ENCODE measurements at places on chromosomes 3 and 15. TPM values are rescaled to one million over a fixed set of nuclear protein-coding genes. Genes with fewer than 3 reads are reported as not detected.
A peak's percentile ranks its signal among the peaks of the same experiment; 100 is the strongest.

LRRIQ4 gene
- total RNA-seq = not detected

RARB gene
- total RNA-seq = 1.8 TPM

LINGO1 gene
- 0.78 TPM for total RNA-seq

EOGT gene
- total RNA-seq = 15.6 TPM

DNA sequence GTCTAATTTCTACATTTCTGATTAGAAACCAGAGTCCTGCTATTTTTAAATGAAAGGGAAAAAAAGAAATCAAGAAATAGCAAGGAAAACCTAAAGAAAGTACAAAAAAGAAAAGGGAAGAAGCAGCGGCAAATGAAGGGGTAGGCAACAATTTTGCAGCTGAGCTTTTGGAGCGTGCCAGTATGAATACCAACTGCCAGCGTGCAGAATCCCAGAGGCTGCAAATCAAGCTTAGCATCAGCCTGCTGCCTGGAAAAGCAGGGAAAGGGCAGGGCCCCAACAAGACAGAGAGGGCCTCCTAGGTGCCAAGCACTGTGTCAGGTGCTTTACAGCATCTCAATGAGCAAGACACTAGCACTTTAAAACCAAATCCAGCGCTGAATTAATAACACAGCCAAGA is 176.8 kb downstream of the STT3B start:
- DNase-seq = no peak

- no peak for DNase-seq
Observed at GRCh38 chr3:50136714-50137405, 18.3 kb upstream of the SEMA3F start.

DNA sequence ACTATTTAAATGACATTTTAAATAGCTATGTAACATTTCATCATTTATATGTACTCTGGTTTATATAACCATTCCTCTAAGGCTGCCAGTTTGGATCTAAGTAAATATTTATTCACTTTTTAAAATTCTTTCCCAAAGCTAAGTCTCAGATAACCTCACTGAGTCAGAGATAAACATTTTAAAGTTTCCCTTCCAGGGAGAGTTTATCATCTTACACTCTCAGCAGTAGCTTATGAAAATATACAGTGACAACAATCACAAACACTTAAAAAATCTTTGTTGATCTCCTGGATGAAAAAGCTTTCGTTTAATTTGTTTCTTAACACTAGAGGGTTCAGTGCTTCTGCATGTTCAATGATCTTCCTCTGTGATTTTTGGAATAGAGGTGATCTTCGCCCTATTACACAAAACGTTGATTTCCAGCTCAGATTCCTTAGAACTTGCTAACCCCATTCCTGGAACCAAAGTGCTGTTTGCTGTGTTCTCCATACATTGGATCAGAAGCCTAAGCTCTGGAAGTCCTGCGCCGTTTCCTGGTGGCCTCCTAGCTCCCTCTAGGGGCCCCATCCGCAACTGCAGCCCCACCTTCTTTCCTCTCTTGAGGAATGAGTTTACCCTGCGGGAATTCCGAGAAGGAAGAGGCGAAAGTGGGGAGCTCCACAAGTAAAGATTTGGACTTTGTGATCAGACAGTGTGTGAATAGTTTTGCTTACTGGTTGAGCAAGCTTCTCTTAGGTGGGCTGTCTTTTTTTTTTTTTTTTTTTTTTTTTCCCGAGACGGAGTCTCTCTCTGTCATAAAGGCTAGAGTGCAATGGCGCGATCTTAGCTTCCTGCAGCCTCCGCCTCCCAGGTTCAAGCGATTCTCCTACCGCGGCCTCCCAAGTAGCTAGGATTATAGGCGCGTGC is 29.3 kb upstream of the SACM1L start:
- peak; percentile 73 for DNase-seq

DNA sequence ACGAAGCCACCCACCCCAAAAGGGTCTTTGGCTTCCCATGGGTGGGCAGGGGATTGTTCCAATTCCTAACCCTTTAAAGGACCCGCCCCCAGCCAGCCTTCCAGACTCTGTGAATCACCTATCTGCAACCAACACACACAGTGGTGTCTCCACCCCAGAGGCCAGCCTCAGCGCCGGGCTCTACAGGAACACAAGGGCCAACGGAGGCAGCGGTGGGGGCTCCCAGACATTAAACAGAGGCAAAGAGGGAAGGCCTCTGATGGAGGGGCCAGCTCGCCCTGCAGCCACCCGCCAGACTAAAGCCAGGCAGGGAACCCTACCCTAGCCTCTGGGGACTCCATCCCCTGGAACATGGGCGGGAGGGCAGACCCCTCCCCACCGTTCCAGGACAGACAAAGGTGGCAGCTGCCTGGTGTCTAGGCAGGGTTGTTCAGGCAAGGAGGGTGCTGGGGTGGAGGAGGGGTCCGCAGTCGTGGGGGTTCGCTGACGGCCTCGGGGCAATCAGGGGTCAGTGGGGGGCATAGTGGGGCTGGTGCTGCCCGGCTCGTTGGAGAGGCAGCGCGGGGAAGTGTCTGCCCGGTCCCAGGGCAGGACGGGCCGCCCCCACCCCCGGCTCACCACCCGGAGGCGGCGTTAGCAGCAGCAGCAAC is 448 bp downstream of the SHISA5 start:
- DNase-seq = peak; percentile 46

DNA sequence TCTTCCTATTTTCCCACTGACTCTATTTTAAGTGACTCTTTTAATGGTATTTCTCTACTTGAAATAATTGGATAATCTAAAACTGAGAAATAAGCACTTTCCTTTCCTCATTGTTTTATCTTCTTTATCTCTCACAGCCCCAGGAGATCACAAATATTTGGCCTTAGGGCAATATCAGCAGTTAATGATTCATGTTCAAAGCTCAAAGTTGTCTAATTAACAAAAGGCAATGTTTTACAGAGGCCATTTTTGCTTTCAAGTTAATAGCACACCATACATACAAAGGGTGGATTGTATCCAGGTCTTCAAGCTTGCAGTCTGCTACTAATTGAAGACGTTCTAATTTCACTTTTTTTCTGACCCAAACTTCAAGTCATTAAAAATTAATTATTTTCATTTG is 120.1 kb downstream of the LRRN1 start:
- DNase-seq = no peak

- no peak for DNase-seq
Observed at GRCh38 chr15:53525894-53526293, 233.6 kb downstream of the WDR72 start.

DNA sequence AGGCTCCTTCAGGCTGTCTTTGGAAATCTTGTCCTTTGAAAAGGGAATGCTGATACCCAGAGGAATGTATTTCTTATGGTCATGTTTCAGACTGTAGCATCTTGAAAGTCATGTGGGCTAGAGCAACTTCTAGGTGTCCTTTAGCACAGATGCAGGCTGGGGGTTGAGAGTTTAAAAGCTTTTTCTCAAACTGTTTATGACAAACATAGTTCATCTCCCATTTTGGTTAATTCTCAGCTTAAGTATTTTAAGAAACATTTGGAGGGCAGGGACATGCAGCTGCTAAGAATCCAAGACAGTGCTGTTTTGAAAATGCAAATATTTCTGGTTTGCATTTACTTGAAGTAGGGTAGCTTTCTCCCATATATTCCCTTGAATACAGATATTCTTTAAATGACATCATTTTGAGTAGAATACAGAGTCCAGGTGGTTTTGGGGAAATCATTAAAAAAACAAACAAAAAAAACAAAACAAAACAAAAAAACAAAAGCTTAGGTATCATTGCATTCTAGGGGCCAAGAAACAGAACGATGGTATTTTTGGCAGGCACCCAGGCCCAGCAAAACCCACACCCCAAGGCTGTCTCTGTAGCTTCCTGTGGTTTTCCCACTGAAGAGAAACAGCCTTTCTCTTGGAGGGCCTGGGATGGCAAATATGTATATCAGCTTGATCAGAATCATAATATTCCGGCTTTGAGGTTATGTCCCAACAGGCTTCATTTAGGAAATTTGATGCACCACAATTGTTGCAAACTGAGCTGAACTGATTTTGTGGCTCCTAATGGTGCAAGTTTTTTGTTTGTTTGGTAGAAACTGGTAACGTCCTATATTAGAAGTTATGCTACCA is 120.0 kb downstream of the ATG7 start:
- no peak for DNase-seq

- no peak for DNase-seq
Observed at GRCh38 chr3:140910860-140911259, 30.8 kb upstream of the SLC25A36 start.

GRCh38 chr15:78638658-78639314 is 2.2 kb downstream of the CHRNB4 start:
- peak; percentile 45 for DNase-seq

DNA sequence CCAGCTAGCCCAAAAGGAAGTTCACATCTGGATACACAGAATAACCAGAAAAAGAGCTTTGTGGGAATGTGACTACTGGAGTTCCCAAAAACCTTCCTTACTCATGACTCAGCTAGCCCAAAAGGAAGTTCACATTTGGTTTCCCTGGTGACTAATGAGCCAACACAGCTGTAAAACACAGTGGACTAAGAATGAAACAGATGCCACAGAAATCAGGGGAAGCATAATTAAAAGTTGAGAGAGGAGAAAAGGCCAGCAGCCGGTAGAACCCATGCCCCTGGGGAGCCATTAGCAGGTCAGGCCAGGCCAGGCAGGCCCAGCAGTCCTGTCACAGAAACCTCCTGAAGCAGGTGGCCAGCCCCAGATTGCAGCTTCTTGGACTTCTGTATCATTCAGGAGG is 130.3 kb downstream of the GHSR start:
- peak; percentile 65 for DNase-seq

DNA sequence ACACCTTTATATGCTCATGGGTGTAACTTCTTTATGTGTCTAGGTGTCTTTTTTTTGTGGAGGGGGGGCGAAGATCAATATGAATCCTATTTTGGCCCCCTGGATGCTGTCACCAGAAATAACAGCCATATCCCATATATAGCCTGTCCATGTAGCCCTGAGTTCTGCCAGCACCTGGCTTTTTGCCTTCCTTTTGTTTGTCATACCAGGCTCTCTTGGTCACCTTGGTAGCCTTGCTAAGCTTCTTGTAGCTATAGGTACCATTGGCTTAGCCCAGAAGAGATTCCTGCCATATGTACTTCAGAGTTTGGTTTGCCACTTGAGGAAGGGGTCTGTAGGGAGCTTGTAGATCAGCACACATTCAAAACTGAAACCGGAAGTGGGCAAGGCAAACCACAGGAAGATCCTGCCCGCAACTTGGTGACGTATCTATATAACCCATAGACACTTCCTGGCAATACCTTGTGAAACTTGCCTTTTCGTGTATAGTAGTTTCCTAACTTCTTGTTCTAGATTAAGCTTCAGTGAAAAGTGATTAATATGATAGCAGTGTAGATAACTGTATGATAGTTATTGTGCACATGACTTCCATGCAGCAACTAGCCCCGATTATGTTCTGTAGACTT is 11.9 kb downstream of the RASA2 start:
- DNase-seq = peak; percentile 72

GRCh38 chr3:12388185-12388584 is 96.1 kb upstream of the TSEN2 start:
- no peak for DNase-seq

GRCh38 chr3:5583920-5584319 is 396.4 kb downstream of the EDEM1 start:
- DNase-seq = no peak

DNA sequence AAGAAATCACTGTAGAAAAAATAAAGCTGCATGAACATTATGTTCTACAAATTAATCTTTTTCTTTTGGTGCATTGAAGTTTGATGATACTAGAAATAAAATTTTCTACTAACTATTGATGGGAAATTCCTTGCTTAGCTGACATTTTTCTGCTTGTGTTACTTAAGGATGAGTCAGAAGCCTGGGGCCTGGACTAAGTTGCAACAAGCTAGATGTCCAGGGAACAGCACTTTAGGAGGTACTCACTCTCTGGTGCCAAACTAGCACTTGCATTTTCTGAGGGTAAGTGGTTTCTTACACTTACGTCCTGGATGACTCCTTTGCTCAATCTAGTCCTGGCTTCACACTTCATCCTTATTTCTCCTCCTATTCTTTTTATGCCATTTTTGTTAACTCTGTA is 945.1 kb downstream of the IGSF11 start:
- DNase-seq = no peak

- no peak for DNase-seq
Observed at GRCh38 chr3:197471221-197472010, 84.4 kb downstream of the BDH1 start.

- DNase-seq = peak; percentile 11
Observed at GRCh38 chr15:82871832-82872484, 62.5 kb downstream of the WHAMM start.

DNA sequence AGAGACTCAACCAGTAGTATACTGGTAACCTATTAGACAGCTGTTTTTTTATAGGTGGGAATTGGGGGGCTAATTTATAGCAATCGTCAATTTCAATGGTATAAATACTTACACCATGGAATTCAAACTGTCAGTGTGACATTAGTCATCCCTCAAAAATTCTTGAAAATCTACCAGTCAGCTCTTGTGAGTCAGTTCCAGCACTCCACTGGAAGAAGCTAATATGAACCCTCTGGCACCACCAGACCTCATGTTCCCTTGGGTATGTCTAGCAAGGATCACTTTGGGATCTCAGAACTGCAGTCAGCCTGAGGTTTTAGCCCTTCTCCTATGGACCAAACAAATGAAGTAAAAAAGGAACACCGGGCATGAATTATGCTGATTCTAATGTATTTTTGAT is 11.8 kb upstream of the UACA start:
- DNase-seq = no peak

DNA sequence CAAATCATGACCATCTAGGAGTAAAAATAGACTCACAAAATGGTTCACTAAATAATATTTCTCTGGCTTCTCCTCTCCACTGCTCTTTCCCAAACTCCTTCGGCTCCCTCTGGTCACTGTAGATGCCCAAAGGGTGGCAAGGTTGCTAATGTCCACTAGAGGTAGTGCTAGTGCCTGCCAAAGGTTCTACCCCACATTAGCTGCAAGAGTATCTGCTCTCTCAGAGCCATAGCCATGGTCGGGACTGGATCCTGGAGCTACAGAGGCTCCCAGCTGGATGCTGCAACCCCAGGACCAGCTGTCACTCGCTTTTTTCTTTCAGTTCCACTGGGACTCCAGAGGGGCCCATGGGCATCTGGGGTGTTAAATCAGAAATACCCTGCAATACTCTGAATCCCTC is 8.5 kb downstream of the HTR3D start:
- peak; percentile 11 for DNase-seq

DNA sequence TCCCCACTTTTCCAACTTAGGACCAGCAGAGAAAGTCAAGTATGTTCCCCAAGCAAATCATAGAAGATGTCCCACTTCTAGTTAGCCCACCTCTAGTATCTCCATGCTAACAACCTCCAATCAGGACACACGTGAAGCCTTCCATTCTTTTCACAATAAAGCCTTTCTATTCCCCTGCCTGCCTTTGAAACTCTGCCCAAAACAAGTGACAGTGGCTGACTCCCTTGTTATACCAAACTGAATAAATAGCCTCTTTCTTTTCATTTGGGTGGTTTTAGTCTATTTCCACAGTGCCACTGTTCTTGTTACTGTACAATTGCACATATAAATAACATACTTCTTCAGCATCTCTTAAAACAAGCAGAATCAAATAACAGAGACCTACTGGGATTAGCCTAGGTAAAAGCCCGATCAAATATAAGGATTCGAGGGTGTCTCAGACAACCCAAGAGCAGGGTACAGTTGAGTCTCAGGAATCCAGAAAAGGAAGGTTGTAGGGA is 118.0 kb upstream of the NPHP3 start:
- no peak for DNase-seq
